ENCODE measurements at places on chromosomes 2 and 18. TPM values are rescaled to one million over a fixed set of nuclear protein-coding genes. Genes with fewer than 3 reads are reported as not detected.

KHK gene
- 4.2 TPM for total RNA-seq

MERTK gene
- total RNA-seq, result 7.9 TPM

ATP8B1 gene
- total RNA-seq, result 41.5 TPM

IGFBP2 gene
- total RNA-seq, result 170 TPM

ERICH2 gene
- total RNA-seq, result not detected

INO80C gene
- total RNA-seq, result 10.4 TPM

CRYGD gene
- not detected for total RNA-seq

FTCDNL1 gene
- total RNA-seq, result 2.6 TPM

NEU2 gene
- total RNA-seq, result not detected

G6PC2 gene
- total RNA-seq, result 35.3 TPM

COLEC12 gene
- 3.6 TPM for total RNA-seq

RAMP1 gene
- total RNA-seq, result 74.2 TPM

CREG2 gene
- total RNA-seq, result not detected

DNA sequence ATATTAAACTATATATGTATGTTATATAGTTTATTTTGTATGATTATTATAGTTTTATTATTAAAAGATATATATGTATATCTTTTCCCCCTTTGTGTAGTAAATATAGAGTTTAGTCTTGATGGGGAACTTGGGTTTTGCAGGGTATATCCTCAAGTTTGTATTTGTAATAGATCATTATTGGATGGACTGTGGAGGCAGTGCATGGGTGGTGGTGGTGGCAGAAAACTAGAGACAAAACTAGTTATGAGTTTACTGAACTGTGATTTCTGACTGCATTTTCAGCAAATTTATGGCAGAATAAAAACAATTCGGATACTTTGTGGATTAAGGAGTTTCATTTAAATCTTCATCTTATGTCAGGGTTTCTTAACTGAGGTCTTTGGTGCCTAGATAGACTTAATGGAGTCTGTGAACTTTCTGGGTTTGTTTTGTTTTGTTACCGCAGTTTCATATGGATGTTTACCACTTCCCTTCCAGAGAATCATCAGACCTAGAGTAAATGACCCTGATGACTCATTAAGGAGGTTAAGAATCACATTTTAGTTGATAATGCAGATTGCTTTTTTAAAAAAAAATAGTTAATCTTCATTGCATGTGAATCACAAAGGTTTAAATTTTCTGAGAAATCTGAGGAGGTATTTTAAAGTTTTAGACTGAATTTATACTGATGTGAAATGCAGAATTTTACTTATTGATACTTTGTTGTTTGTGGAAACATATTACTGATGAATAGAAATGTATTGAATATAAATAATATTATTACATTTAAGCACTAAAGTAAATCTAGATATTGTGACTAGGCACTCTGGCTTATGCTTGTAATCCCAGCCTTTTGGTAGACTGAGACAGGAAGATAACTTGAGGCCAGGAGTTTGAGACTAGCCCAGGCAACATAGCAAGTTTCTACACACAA is 14.5 kb downstream of the EPC2 start:
- DNase-seq, result no peak

- DNase-seq, result no peak
These were observed 126.7 kb downstream of the PRKCE start for GRCh38 chr2:45777996-45778719.

DNA sequence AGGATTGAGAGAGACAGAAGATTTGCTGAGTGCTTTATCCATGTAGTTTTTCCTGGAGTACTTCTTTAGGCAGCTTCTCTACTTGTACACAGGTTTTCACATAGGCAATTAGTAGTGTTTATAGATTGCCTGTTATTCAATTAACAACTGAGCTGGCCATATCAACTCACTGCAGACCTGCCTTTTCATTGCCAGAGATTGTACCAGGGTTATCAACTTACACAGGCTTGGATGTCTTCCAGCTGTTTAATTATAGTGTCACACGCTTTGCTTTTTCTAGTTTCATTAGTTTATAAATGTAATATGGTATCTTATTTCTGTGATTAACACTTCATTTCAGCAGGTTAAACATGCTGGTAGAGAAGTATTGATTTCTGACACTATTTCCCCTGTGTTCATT is 125.9 kb downstream of the GPD2 start:
- DNase-seq, result no peak

- DNase-seq, result no peak
These were observed 26.8 kb downstream of the ITM2C start for GRCh38 chr2:230891509-230891908.

GRCh38 chr18:2976218-2977132 is 36.5 kb downstream of the LPIN2 start:
- DNase-seq, result no peak

DNA sequence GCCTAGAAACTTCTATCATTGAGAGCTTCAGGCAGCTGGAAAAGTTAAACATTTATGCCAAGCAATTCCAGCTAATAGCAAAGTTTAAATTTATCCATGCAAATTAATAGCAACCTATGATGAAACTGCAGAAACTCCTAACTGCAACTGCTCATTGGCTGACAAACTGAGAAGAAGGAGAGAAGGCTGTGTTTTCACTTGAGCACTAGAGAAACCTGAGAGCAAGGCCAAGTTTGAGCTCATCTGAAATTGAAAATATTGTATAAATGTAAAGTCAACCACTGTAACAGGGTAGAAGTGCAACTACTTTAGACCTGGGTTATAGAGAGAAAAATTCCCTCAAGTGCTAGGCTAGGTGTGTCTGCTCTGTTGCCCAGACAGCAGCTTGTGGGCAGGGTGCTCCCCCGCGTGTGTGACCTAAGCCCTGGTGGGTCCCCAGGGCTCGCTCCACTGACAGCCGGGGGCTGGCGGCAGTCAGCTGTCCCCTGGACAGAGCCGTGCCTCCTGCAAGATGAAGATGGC is 50.2 kb downstream of the CABYR start:
- DNase-seq, result no peak

DNA sequence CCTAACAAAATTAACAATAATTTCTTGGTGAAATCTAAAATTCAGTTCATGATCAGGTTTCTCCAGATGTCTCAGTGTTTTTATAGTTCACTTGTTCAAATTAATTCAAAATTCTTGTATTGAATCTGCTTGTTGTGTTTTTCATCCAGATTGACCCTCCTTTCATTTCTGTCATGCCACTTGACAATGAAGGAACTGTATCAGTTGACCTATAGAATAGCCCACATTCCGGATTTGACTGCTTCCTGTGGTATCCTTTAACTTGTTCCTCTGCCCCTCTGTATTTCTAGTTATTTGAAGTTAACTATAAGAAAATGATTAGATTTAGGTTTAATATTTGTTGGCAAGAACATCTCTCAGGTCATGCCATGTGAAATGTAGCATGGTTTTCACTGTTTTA is 53.3 kb downstream of the TWSG1 start:
- no peak for DNase-seq

- no peak for DNase-seq
These were observed 62.0 kb downstream of the MOGAT1 start for GRCh38 chr2:222733470-222733845.

- no peak for DNase-seq
These were observed 37.6 kb upstream of the PSME4 start for GRCh38 chr2:54008439-54008838.

- no peak for DNase-seq
These were observed 73.1 kb upstream of the DSG1 start for GRCh38 chr18:31244771-31245394.

DNA sequence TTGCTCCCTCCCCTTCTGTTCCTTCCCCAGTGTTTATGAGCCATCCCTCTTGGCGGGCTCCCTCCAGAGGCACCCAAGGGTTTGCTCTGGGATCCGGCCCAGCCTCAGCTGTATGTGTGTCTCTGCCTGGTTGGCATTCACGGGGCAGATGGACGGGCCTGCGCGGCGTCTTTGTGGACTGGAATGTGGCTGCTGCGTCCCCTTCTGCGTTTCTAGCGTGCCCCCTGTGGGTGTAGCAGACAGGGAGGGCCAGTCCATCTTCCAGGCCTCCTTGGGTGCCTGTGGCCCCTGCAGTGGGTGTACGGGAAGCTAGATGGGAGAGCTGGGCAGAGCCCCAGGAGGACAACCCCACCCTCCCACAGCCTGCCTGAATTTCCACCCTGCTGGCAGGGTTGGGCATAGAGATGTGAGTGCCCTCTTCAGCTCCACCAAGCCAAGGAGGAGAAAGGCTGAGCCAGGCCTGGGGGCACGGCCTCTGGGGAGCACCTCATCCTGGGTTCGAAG is 15.7 kb downstream of the GPC1 start:
- no peak for DNase-seq

DNA sequence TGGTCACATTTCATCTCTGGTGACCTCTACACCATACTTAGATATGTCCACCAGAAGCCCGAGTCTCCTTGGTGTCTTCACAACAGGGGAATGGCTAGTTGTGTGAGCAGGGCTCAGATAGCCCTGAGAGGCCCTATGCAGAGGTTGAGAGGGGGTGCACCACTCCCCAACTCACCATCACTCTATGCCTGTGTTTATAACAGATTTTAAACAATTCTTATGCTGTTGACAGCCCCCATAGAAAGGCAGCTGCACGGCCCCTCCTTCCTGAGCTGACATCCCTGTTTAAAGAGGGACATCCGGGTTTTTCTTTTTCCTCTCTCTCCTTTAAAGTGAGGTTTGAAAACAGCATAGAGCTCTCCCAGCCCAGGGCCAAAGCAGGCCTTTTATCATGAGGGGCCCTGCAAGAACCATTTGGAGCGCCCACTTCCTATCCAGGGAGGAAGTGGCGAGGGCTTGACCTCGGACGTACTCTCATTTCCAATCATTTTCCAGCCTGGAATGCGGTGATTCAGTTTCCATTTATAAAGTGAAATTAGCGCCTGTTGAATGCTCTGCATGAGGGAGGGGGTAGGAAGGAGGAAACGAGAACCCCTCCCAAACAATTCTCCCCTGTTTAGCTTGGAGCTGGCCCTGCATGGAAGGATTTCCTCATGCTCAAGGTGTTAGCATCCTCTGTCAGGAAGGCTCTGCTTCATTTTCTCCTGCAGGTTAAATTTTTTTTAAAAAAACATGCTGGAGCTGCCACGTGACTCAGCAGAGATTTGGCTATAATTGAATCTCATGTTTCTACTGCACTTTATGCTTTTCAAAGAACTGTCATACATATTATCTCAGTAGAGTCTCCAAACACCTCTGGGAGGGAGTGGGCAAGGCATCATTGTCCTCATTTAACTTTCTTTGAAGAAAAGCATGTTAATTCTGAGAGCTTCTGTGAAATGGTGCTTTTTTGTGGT is 117.5 kb downstream of the DDX1 start:
- no peak for DNase-seq

GRCh38 chr2:205930209-205930608 is 155.8 kb downstream of the INO80D start:
- DNase-seq, result no peak

GRCh38 chr18:7789856-7790552 is 222.9 kb downstream of the PTPRM start:
- DNase-seq, result peak; percentile 21

GRCh38 chr2:200377355-200378336 is 71.2 kb downstream of the SPATS2L start:
- peak; percentile 69 for DNase-seq

DNA sequence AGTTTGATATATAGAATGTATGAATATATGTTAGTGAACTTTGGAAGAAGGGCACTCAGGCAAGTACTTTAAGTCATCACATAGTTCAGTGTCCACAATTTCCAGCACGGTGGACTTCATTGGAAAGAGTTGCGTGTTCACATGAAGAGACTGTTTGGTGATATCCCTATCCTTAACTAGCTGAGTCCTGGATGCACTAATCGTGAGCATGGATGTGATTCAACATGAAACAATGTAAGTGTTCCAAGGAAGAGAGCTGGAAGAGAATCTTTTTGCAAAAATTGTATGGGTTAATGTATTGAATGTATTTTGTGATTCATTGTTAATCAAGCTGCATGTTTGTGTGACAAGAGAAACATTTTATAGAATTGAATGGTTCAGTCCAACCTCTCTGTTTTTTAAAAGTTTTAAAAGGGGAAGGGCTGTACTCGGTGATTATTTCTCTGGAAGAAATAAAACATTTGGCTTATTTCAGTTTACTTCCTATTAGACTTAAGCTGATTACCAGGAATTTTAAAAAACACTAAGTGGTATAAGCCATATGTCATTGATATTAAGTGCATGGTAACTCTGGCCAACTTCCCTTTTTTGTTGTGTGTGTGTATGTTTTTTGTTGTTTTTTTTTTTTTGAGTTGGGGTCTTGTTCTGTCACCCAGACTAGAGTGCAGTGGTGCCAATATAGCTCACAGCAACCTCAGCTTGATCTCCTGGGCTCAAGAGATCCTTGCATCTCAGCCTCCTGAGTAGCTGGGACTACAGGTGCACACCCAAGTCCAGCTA is 8.6 kb downstream of the XRCC5 start:
- no peak for DNase-seq

- DNase-seq, result no peak
These were observed 833.1 kb upstream of the NXPH2 start for GRCh38 chr2:139613264-139613663.

DNA sequence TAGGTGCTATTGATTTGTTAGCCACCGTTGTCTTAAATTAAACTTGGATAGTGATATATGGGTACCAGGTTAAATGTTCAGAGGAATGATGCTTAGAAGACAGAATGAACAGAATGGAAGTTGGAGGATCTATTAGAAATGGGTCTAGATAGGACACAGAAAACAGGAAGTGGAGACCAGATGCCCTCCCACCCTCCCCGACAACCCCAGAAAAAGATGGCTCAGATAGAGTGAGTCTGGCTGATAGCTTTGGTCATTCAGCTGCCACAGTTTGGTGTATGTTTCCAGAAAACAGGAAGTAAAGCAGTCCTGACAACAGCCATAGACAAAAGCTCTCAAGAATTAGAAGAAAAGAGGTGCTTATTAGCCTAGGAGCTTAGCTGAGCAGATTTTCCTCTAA is 71.5 kb upstream of the DSG1 start:
- no peak for DNase-seq

- DNase-seq, result no peak
These were observed 1.6 kb upstream of the DNER start for GRCh38 chr2:229715895-229716507.

DNA sequence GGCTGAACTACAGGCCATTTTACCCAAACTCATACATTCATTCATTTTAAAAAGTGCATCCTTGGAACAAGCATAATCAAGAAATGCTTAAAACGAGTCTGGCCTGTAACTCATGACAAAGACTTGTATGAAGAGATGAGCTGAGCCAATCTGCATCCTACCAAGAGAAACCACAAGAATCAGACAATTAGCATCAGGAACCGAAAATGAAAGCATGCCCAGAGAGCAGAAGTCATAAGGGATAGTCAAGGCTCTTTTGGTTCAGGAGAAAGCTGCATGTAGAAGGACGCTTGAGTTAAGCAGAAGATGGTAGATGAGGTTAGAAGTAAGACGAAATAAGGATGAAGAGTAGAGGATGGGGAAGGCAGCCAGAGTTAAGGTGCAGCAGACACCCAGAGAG is 137.0 kb upstream of the CTNNA2 start:
- DNase-seq, result no peak

- DNase-seq, result no peak
These were observed 20.7 kb downstream of the INPP5D start for GRCh38 chr2:233080836-233081229.

GRCh38 chr2:101775636-101776035 is 78.1 kb downstream of the MAP4K4 start:
- no peak for DNase-seq

- no peak for DNase-seq
These were observed 68.0 kb downstream of the COBLL1 start for GRCh38 chr2:164773635-164774034.

- DNase-seq, result no peak
These were observed 263.2 kb downstream of the EXOC6B start for GRCh38 chr2:72562451-72563153.

- peak; percentile 39 for DNase-seq
These were observed 64.7 kb downstream of the DGKD start for GRCh38 chr2:233418761-233419546.

GRCh38 chr2:102166189-102166845 is 20.5 kb upstream of the IL1RL2 start:
- peak; percentile 54 for DNase-seq

Measured in body of pancreas (tissue), 4 donors.